ENCODE measurements at places on chromosomes 7 and 10.

GRCh38 chr10:90925079-90926029, 4.5 kb upstream of the ANKRD1 start:
- DNase-seq = no peak

DNA sequence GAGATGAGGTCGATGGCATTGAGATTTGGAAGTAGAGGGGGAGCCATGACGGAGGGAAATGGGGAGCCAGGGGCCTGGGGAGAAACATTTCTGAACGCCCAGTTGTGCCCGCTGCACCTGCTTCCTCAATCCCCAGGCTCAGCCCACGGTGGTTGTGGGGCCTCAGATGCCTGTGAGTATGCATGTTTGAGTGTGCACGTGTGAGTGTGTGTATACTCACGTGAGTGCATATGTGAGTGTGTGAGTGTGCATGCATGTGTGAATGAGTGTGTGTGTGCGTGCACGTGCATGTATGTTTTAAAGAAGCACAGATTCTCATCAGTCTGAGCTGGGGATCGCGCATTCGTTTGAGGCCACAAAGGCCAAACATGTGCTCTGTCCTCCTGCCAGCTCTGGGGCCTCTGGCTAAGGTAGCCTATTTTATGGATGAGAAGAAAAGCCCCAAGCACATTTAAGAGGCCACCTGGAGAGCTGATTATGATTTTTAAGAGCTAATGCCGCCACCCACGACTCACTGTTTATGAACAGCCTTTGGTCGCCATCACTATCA, 154.8 kb downstream of the ARHGAP12 start:
- no peak for DNase-seq

GRCh38 chr10:101986624-101986971, 69.4 kb downstream of the ARMH3 start:
- no peak for DNase-seq

DNA sequence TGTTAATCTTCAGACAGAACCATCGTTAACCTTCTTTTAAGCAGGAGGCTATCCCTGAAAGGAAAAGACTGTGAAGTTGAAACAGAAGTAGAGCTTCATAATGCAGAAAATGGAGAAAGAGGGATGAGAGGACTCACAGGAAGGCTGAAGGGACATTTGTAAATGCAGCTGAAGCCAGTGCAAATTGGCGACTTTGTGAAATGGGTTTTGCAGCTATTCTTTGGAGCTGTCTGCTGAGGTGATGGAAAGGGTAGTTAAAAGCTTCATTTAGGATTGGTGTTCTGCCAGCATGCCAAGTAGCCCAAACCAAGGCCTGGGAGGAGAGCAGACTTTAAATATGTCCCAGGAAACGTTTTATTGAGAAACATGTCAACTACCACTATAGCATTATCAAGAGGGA, 122.7 kb downstream of the INSYN2A start:
- no peak for DNase-seq

DNA sequence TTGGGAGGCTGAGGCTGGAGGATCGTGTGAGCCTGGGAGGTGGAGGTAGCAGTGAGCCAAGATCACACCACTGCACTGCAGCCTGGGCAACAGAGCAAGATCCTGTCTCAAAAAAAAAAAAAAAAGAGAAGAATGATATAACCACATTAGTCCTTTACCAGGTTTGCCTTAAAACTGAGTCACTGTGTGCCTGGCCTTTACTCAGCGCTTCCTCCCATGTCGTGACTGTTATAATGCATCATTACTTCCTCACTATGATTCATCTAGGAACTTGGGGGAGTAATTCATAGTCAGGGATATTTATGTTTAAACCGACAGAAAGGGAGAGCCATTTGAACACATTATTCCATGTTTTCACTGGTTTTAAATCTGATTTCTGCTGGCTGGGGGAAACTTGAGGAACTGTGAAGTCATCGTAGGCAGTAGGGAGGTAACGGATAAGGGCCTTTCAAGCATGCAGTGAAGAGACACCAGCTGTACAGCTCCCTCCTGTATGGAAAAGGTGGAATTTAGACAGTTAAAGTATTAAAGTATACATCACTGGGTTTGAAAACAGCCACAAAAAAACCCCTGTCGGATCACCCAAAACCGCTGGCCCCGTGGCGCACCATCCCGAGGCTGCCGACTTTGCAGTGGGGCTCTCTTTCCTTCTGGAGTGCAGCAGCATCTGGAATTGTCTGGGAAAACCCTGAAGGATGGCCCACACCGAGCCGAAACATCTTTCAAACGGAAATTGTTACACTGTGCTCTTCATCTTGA, 119.8 kb downstream of the NKX6-2 start:
- peak; percentile 21 for DNase-seq

DNA sequence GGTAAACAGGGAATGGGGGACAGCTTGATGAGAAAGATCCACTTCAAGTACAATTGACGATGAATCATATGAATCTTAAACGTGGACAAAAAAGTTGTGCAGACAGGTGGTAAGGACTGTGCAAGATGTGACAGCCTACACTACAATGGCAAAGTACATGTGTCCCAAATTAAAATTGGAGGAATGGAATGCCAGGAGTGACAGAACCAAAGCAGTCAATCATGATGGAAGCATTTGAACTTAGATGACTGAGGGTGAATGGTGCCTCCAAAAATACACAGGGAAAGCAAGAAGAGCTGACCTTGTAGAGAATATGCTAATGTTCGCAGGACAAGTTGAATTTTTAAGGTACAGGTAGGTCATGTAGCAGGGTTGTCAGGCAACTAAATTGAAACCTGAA, 150.3 kb upstream of the WNT16 start:
- no peak for DNase-seq

GRCh38 chr7:130942211-130942964, 208.4 kb upstream of the KLF14 start:
- DNase-seq = no peak

- DNase-seq = no peak
Observed at GRCh38 chr10:62869958-62870357, 53.8 kb upstream of the EGR2 start.

- no peak for DNase-seq
Observed at GRCh38 chr7:75789361-75789924, 17.4 kb upstream of the CCL26 start.

DNA sequence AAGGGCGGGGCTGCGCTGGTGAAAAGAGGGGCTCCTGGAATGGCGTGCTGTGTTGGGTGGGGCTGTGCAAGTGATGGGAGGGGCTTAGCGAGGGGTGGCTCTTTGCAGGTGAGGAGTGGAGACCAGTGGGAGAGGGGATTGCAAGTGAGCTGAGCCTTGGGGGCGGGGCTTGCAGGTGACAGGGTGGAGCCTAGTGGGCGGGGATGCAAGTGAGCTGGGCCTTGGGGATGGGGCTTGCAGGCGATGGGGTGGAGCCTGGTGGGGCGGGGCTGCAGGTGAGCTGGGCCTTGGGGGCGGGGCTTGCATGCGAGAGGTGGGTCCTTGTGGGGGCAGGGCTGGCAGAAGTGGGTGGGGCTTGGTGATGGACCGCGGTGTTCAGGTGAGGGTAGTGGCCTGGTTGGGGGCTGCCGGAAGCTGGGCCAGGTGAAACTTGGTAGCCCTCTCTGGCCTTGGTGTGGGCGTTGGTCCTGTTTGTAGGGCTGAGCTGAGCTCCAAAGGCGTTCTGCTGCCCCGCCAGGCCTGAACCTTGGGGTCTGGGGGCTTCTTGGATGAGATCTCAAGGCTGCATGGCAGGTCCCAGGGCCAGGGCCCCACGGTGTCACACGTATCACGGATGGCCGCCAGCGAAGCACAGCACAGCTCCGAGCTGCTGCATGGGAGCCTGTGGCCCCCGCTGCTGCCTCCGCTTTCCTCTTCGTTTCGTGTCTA, 743 bp upstream of the PITRM1 start:
- peak; percentile 72 for DNase-seq

DNA sequence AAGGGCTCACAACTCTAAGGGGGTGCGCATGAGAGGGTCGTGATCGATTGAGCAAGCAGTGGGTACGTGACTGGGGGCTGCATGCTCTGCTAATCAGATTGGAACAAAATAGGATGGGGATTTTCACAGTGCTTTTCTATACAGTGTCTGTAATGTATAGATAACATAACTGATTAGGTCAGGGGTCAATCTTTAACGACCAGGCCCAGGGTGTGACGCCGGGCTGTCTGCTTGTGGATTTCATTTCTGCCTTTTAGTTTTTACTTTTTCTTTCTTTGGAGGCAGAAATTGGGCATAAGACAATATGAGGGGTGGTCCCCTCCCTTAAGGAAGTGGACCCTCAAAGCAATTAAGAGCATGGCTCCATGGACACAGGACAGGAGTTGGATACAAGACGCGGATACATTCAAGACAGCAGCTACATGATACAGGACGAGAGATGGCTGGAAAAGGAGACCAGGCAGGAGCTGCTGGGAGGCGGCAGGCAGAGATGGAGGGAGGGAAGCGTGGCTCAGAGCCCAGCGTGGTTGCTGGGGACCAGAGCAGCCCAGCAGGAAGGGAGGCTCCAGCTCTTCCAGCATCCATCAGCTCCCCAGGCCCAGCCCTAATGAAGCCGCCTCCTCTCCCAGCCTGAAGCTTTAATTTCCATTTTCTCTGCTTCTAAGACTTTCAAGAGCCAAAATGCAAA, 31.6 kb downstream of the GSDME start:
- no peak for DNase-seq

DNA sequence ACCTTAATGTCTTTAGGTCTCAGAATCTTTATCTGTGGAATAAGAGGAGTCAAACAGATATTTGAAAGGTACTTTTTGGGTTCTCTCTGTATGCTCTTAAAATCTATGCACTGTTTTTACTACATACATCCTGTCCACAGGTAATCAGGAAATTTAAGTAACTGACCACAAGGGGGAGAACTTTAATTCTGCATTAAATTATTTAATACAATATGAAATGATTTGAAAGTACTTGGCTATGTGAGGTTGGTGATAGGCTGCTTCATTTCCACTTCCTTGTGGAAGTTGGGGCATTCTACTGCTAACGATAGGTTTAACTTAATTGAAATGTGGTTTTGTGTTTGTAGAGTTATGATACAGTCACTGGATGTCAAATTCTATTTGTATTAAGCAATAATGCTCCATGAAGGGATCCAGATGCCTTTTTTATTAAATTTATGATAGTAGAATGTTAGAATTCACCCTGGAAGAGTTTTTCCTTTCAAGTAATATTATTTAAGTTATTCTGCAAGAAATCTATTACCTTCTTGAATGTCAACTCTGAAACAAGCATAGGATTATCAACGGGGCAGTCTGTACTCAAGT, 6.0 kb downstream of the TEX47 start:
- no peak for DNase-seq

GRCh38 chr7:20438694-20439376, 108.1 kb downstream of the ITGB8 start:
- no peak for DNase-seq

All from stimulated activated CD4-positive, alpha-beta T cell treated with anti-CD3 and anti-CD28 coated beads, Interleukin-2, amount 100 ng/mL, for 24 hours (primary cell).